ENCODE measurements at places on chromosomes 4 and X.

- DNase-seq, result no peak
Observed at GRCh38 chr4:147054228-147054872, 108.7 kb upstream of the TTC29 start.

- DNase-seq, result peak; percentile 75
Observed at GRCh38 chrX:65610040-65610439, 57.4 kb upstream of the MSN start.

GRCh38 chr4:182447767-182448280, 204.6 kb downstream of the TENM3 start:
- DNase-seq, result no peak

- no peak for DNase-seq
Observed at GRCh38 chr4:40614031-40614430, 15.6 kb downstream of the RBM47 start.

DNA sequence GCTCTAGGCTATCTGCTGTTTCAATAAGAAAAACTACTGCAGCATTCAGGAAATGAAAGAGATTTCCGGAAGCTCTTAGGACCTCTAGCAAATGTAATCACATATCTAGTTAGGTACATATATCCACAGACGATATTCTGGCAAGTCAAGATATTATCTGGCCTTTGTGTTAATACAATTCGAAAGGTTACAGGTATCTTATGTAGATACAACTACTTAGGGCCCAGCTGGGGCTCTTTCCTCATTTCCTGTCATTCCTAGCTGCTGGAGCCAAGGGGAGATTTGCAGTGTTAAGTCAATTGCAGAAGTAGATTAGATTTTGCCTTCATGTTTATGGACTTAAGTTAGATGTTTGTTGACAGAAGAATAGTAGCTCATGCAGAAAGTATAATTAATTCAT, 299.5 kb downstream of the ARHGAP24 start:
- DNase-seq, result no peak

DNA sequence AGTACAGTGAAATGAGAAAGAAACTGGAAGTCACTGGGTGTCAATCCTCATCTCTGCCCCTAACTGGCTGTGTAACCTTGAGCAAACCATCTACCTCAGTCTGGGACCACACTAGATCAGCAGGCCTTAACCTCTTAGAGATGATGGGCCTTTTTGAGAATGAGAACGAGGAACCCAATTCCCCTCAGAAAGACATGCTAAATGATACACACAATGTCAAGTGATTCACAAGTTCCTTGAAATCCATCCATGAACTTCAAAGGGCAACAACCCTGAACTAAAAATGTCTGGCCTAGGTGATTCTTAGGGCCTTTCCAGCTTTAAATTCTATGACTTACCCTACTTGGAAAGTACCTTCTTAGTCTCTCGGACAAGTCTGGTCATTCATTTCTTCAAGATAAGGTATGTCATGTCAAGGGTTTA, 47.4 kb downstream of the ACSL4 start:
- no peak for DNase-seq

DNA sequence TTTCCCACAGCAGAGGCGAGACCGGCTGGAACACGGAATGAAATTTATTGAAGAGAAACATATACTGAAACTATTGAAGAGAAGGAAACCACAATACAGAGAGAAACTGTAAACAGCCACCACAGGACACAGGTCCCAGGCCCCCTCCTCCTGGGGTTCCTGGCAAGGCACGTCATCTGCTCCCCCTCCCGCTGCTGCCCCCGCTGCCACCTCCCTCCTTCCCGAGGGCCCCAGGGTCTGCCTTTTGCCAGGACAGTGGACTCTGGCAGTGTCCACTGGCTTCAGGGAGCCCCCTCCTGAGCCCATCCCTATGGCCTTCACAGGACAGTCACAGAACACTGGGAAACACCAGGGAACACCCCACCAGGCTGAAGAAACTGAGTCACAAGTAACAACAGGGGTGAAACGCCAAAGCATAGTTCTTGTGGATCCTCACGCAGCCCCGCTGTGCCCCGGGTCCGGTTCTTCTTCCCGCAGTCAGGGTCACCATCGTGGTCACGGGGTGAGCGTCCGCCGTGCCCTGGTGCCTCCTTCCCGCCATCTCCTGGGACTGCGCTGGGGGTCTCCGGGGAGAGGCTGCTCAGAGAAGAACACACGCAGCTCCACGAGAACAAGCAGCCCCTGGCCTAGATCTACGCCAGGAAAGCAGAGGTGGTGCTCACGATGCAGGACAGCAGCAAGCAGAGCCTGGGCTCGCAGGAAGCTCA, 5.4 kb downstream of the PNMA6E start:
- DNase-seq, result no peak

DNA sequence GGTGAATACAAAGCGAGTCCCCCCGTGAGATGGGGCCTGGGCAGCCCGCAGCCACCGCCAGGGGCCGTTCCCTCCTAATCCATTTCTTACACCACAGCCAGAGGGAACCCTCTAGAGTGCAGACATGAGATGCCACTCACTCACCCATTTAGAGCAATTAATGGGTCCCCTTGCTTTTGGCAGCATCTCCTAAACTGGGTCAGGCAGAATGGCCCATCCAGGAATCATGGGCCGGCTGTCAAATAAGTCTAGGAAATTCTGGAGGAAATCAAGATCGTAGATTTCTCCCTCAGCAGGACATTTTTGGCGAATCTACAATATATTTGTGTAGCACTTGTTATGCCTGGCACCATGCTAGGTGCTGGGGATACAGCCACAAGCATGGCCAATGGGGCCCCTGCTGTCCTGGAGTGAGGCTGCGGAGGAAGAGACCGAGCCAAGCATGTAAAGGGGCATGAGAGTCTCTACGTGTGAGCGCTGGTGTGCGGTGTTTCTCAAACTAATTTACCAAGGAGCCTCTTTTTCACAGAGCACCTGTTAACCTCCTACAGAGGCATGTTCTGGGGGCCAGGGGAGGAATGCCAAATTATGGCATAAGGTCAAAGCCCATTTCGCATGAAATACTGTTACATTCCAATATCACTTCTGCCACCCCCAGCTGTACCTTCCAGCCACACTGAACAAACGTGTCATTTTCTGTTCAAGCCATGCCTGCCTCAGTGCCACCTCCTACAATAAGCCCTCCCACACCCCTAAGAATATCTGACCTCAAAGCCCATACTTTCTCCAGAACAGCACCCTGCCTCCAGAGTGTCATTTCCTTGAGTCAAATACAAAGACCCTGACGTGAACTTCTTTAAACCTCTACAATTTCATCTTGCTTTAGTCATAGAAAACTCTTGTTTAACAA, 28.1 kb upstream of the JAKMIP1 start:
- DNase-seq, result no peak

- no peak for DNase-seq
Observed at GRCh38 chr4:10079912-10080588, 36.5 kb downstream of the WDR1 start.

- no peak for DNase-seq
Observed at GRCh38 chr4:161767116-161767515, 396.7 kb downstream of the FSTL5 start.

GRCh38 chrX:12225107-12225506, 86.8 kb downstream of the FRMPD4 start:
- no peak for DNase-seq

- DNase-seq, result no peak
Observed at GRCh38 chrX:110321670-110322069, 3.8 kb upstream of the AMMECR1 start.

DNA sequence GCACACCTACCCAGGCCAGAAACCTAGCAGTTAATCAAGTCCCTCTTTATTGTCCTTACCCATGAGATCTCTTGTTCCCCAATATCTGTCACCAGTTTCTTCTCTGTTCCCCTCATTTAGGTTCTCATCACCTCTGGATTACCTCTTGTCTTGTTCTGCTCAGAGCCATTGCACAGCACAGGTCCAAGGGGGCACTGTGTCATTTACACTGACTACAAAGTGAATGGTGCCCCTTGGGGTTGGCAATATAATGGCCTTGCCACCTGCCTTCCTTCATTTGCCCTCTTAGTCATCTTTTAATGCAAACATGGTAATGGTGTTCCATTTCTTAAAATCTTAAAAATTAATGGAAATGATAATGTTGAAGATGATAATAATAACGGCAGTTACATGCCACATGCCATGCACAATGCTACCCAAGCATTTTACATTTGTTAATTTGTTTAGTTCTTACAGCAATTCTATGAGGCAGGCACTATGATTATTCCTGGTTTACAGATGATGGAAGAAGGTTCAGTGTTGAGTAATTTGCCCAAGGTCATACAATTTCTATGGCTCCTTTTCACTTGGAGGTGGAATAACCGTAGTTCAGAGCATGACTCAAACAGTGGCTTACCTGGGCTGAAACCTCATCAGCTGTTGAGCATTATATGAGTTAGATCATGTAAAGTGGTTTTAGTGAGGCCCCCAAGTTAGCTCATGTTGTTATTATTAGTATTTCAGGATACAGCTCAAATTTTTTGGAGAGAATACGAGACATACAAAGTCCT, 117.9 kb downstream of the RASL11B start:
- DNase-seq, result no peak

DNA sequence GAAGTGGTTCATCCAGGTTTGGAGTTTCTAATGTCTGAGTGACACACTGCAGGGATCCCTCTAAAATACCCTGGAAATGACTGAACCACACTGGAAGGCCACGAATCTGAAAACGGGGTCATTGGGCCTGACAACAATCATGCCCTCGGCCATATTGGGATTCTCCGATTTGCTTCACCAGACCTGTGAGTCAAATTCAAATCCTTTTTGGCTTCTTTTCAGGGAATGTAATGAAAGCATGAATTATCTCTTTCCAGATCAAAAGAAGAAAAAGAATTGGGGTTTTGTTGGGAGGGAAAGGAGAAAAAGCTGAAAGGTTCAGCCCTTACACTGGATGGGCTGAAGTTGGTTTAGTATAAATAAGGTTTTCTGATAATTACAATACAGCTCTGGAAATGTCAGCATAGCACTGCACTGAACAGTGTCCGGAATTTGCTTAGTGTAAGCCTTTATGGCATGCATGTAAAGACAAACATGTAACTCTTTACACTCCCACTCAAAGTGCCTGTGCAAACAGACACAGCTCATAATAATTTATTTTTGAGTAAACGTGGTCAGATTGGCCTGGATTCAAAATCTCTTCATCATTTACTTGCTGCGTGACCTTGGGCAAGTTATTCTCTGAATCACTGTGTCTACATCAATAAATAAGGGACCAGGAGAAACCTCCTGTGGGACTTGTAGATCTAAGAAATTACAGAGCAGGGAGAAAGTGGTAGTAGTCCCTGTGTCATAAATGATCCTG, 21.4 kb downstream of the CT47C1 start:
- DNase-seq, result no peak

DNA sequence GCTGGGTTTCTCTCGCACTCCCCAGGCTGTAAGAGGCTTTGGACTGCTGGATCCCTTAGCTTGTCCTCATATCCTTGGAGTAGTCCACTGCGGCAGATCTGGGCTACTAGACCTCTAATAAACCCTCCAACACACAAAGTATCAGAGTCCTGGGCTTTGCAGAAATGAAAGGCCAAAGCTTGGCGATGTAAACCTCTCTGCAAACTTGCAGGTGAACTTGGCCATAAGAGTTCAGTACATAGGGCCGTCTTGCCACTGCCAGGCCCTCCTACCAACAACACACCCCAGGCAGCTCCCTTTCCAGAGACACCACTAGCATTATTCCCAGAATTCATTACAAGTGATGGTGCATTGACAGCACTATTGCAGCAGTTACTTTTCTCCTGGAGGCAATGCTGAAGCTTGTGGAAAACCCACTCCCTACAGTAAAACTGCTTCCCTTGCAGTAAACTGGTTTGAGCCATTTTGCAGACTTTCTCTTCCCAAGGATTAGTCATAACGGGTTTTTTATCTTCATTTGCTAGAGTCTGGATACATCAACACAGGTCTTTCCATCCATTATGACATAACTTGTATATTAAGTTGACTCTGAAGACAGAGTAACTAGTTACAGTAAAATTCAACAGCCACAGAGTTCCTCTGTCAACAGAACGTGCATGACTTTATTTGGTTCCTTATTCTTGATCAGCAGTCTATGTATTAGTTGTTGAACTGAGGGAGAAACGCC, 2.4 kb downstream of the ANKRD50 start:
- no peak for DNase-seq

GRCh38 chr4:123599061-123599919, 202.7 kb downstream of the SPRY1 start:
- DNase-seq, result peak; percentile 72

DNA sequence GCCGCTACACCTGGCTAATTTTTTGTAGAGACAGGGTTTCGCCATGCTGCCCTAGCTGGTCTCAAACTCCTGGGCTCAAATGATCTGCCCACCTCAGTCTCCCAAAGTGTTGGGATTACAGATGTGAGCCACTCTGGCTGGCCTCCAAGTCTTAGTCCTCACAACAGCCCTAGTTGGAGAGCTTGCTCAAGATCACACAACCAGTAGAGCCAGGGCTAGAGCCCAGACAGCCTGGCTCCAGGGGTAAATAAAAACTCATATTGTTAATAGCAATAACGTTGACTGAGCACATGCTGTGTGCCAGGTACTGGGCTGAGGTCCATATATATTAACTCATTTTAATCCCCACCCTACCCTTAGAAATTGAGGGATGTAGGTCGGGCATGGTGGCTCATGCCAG, 7.3 kb upstream of the JAKMIP1 start:
- no peak for DNase-seq

DNA sequence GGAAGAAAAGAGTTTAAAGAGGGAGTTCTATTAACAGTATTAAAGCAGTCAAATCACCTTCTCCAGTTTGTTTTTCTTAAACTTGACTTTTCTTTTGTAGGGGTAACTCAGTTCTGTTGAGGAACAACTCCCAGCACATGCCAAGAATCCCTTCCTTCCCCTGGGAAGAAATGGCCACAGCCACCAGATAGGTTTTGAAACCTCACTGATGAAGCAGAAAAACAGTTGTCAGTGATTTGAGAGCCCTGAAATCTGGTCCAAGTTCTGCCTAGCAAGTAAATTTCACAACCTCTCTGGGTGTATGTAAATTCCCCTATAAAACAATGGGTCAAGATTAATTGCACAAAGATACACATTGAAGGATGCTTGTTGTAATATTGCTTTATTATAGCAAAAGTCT, 167.1 kb downstream of the DHX15 start:
- DNase-seq, result no peak

DNA sequence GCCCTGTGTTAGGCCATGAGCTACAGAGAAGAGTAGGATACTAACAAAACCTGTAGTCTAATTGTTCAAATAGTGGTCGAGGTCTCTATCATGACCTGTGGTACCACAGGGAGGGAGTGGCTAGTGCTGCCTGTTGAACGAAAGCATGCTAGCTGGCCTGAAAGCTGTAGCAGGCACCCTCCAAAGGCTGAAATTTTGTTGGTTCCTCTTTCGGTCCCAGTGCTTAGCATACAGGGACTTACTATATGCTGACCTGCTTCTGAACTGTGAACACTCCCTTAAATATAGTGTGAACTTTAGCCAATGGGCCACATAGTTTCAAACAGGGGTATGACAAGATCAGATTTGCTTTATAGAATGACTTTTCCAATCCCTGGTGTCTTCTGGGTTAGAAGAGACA, 113.4 kb downstream of the PJA1 start:
- no peak for DNase-seq

- no peak for DNase-seq
Observed at GRCh38 chr4:1981251-1982058, 27.3 kb downstream of the NELFA start.

- DNase-seq, result no peak
Observed at GRCh38 chrX:129235903-129236302, 287.4 kb downstream of the SMARCA1 start.

GRCh38 chr4:159284113-159284512, 181.2 kb downstream of the RAPGEF2 start:
- no peak for DNase-seq

Measured in HL-60 (cell line).